ENCODE measurements at places on chromosomes 5 and 9.

DNA sequence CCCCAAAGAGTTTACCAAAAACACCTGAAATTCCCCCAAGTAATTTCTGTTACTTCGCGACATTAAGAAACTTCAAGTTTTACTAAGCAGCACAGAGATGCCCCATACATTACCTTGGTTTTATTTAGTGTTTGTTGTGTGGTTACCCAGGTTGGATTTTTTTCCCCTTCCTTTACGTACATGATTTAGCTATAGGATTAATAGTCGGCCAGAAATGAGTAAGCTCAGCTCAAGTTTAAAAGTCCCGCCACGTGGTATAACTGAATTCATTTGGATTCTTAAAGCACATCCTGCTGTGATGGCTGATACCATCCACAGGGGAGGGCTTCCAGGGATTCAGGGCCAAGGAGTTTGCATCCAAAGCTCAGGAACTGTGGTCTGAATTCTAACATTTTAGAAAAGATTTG lies 75.9 kb downstream of the DAP start:
- no peak for DNase-seq

- no peak for DNase-seq
These were observed 1118.6 kb upstream of the DMAC1 start for GRCh38 chr9:8917956-8918739.

DNA sequence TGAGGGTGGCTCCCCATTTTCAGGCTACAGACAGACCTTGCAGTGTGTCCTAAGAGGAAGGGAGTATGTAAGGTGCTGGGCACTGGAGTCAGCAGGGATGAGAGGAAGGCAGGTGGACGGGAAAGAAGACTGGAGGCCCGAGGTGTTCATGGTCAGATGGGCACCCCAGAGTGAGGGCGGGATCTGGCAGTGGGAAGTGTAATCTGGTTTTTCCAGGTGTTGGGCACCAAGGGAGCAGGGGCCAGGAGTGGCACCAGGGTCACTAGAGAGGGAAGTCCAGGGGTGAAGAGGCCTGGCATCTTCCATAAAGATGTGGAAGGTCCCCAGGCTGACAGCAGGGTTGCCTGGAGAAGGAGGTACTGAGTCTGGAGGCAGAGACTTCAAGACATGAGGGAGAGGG lies 29.7 kb downstream of the PITX1 start:
- DNase-seq = no peak

- peak; percentile 70 for DNase-seq
These were observed 453.3 kb upstream of the KLF4 start for GRCh38 chr9:107942856-107943255.

DNA sequence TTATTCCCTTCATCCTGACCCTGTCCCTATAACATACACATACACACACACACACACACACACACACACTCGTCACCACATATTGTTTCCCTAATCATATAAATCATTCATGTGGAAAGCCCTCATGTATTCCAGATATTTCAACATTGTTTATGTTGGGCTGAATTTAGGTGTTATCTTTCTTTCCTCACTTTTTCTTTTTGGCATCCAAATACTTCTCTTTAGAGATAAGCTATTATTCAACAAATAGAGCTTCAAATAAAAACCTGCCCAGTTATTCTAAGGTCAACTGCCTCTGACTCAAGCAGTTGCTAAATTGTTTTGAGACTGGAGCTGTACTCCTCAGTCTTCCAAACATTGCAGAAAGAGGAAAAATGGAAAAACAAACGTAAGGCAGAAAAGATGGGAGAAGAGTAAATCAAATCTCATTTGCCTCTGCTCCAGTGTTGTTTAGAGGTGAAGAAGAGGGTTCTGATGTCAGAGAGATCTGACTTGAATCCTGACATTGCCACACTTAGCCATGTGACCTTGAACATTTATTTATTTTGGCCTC lies 215.7 kb downstream of the GAS1 start:
- DNase-seq = no peak

- no peak for DNase-seq
These were observed 26.6 kb downstream of the DYNC2I2 start for GRCh38 chr9:128629852-128630545.

DNA sequence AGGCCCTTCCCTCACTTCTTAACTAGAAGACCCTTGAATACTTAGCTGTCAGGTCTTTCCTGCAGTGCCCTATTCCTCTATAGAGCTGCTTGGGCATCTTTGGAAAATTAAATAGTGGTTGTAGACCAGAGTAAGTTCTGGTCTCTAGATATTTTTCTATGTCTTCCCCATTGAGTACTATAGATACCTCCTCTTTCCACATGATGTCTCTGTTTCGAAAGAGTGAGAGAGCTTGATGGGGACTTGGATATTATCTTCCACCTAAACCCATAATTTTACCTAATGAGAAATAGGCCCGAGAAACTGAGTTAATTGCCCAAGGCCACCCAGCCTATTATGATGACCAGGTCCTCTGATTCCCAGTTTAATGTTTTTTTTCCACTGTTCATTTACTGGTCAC lies 40.2 kb downstream of the SPEF2 start:
- DNase-seq = no peak

- DNase-seq = no peak
These were observed 101.2 kb upstream of the GDNF start for GRCh38 chr5:37940931-37941623.

- DNase-seq = no peak
These were observed 53.9 kb downstream of the FXN start for GRCh38 chr9:69089491-69089890.

DNA sequence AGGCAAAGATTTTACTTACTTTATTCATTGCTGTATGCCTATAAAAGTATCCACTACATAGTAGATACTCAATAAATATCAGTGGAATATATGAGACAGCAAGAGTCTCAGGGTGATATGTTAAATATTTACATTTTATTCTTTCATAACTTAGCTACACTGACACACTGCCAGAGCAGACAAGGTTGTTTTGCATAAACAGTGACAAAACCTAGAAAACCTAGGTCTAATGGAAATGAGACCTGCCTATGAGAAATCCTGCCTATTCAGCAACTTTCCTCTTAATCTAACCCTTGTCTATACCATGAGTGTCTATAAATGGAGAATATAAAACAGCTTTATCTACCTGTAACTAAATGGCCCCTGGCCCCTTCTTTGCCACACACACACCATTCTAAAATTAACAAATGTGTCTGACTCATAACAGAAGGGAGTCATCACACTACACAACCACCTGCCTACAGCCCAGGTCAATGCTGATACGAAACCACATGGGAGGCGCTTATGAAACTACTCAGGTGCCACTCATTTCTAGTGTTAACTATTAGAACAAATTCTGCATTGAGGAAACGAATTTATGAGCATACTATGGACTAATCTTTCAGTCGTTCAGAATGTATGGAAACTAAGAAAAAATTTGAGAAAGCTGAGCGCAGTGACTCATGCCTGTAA lies 60.3 kb downstream of the UBAP2 start:
- no peak for DNase-seq

- no peak for DNase-seq
These were observed 8.5 kb downstream of the NKD2 start for GRCh38 chr5:1017056-1017455.

DNA sequence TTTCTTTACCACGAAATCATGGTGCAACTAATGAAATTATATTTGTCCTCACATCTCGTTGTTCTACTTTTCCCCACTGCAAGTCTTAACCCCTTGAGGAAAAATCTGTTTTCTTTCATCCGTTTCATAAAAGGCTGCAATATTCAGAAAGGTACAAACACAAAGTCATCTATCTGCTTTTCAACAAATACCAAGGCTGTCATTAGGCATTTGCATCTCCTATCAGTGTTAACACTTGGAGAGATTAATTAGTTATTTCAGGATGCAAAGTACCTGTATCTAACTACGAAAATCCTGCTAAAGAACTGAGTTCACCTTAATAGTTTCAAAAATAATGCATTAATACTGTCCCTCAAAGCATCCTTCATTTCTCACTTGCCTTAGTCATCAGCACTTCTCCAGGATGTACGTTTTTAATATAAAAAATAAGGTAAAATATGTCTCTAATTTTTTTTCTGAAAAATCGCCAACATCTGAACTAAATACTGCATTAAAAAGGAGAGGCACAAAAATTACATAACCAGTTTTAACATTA lies 1.8 kb downstream of the ARRDC3 start:
- DNase-seq = no peak

Measured in inflammatory macrophage (primary cell).